ENCODE measurements at places on chromosomes 6 and 20. TPM values are rescaled to one million over a fixed set of nuclear protein-coding genes. Genes with fewer than 3 reads are reported as not detected.

GRCh38 chr6:33391922-33392594 lies 435 bp downstream of the KIFC1 start:
- H3K4me1 ChIP-seq, result peaks cover 12% of the 10 kb centered on the region
- peak overlapping the region; percentile 89 for H3K27ac ChIP-seq
- no peak for DNase-seq
- H3K27me3 ChIP-seq, result no peaks in the 10 kb centered on the region
- peak overlapping the region; percentile 45 for H3K4me3 ChIP-seq

GRCh38 chr6:92052513-92052912 lies 1366.8 kb downstream of the EPHA7 start:
- no peak overlapping the region for H3K4me3 ChIP-seq
- H3K27ac ChIP-seq, result no peak overlapping the region
- no peak for DNase-seq
- no peaks in the 10 kb centered on the region for H3K36me3 ChIP-seq
- H3K27me3 ChIP-seq, result no peaks in the 10 kb centered on the region

DNA sequence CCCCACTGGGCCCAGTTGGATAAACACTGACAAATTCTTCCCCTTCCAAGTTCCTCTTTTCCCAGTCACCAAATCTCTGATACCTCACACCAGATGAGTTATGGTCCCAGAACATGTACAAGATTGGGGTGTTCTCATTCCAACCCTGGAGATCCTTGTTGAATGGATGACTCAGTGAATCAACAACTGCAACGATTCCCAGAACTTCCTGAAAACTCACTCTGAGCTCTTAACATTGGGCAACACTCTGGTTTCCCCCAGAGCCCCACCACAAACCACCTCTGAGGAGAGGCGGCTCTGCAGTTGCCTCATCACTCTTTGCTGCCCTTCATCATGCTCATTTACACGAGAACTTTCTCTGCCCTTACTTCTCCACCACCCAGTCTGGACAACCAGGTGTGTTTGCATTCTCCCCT lies 115.2 kb downstream of the MRPL14 start:
- no peak overlapping the region for H3K27ac ChIP-seq
- H3K4me1 ChIP-seq, result no peaks in the 10 kb centered on the region
- no peaks in the 10 kb centered on the region for H3K36me3 ChIP-seq
- DNase-seq, result peak; percentile 29
- no peaks in the 10 kb centered on the region for H3K27me3 ChIP-seq

DNA sequence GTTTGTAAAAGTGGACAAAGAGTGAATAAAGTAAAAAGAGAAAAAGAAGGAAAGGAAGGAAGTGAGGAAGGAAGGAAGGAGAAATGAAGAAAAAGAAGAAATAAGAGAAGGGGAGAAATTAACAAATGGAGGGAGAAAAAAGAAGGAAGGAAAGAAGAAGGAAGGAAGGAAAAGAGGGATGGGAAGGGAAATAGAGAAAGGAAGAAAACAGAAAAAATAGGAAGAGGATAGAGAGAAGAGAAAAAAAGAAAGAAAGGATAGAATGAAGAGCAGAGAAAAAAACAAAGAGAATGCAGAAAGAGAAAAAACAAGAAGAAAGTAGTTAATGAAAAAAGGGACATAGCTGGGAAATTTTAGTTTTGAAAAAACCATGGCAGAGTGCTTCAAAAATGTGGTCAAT lies 361.8 kb downstream of the EPHA7 start:
- DNase-seq, result no peak
- H3K27me3 ChIP-seq, result no peaks in the 10 kb centered on the region

DNA sequence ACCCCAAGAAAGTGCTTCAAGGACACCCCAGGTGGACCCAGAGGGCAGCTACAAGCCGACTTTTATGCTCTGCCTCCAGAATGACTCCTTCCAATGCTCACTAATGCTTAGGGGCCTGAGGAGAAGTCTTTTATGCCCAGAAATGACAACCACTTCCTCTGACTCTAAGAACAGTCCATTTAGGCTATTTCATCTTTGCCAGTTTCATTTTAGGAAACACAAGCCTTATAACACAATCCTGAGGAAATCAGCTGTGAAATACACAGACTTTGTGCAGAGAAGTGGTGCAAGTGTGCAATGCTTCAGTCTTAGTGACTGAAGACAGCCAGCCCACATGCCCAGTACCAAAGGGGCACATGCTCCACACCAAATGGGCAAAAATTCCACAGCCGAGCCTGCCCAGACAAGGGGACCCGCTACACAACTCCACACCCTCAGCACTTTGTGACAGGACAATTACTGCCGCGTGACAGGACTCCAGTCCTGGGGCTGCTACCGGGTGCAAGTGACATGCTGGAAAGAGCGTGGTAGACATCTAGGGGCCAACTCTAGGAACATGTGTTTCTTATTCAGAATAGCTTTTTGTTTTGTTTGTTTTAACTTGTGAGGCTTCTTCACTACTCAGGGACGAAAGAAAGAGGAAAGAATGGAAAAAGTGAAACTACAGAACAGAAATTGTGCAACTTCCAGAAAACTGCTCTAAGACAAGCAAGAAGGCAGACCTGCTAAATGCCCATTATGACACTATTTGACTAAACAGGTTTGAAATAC lies 28.2 kb upstream of the PLAGL1 start:
- H3K27me3 ChIP-seq, result no peaks in the 10 kb centered on the region
- no peak for DNase-seq
- peak overlapping the region; percentile 44 for H3K27ac ChIP-seq

BEND6 gene
- polyA plus RNA-seq, result 0.34 TPM

COL11A2 gene
- 0.60 TPM for polyA plus RNA-seq

MROH8 gene
- 1.0 TPM for polyA plus RNA-seq

SLC29A1 gene
- polyA plus RNA-seq, result 10.8 TPM
